ENCODE measurements at places on chromosomes 16 and 17.

DNA sequence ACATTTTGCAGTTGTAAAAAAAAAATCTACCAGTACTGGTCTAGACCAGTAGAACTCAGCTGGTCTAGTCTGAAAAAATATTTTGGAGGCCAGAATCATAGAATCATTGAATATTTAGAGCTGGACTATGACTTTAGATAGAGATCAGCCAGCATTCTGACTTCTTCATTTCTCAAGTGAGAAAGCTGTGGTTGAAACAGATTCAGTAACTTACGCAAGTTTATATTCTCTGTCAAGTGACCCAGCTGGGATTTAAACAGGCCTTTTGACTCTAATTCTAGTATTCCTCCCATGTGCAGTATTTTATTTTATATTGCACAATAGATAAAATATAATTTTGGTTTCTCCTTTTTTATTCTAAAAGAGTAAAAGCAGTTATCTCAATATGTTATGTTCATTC is 4.9 kb downstream of the TNRC6A start:
- DNase-seq = no peak

DNA sequence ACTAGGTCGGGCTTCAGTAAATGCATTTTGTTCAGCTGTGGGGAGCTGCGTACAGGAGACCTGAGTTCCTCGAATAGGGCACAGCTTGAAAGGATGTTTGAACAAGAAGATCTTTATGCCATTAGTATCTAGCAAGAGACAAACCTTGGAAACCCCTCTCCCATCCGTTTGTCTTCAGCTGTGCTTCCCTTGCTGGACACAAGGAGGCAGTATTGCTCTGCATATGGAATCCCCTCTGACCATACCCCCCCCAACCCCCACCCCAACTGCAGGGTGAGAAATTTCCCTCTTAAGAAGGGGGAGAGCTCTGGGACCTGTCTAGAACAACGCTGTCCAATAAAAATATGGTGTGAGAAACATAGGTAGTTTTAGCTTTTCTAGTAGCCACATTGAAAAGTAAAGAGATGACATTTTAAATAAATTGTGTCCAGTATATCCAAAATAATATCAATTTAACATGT is 1.6 kb downstream of the MRM1 start:
- DNase-seq = peak; percentile 65

DNA sequence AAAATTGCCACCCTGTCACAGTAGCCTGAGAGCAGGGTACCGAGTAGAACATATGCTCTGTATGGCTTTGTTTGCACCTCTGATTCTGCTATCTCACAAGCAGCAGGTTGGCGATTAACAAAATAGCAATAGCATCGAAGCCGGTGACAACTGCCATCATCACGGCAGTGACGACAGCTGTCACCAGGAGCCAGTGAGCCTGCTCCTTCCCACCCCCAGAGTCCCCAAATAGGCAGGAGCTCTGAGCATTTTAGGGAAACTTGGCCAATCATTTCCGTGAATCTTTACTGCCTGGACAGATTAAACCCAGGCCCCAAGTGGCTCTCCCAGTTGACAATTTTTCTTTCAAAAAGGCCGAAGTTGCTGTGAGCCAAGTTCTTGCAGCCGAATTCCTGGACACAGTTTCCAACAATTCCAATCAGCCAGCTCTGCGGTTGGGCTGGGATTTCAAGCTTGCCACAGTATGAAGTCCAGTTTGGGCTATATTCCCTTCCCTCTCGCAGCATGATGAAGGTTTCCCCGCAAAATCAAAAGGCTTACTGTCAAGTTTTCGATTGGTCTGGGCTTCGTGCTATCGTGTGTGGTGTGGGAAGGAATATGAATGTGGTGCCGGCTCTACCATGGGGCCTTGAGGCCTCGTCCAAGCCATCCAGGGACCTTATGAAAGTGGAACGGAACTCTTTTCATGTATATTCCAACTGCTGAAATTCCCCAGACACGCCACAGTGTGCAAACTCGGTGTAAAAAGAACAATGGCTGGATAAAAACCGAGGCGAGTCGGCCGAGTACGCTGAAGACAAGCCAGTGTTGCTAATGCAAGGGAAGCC is 186.6 kb downstream of the C16orf78 start:
- no peak for DNase-seq

GRCh38 chr17:3900646-3901045 is 7.8 kb upstream of the CAMKK1 start:
- DNase-seq = no peak

DNA sequence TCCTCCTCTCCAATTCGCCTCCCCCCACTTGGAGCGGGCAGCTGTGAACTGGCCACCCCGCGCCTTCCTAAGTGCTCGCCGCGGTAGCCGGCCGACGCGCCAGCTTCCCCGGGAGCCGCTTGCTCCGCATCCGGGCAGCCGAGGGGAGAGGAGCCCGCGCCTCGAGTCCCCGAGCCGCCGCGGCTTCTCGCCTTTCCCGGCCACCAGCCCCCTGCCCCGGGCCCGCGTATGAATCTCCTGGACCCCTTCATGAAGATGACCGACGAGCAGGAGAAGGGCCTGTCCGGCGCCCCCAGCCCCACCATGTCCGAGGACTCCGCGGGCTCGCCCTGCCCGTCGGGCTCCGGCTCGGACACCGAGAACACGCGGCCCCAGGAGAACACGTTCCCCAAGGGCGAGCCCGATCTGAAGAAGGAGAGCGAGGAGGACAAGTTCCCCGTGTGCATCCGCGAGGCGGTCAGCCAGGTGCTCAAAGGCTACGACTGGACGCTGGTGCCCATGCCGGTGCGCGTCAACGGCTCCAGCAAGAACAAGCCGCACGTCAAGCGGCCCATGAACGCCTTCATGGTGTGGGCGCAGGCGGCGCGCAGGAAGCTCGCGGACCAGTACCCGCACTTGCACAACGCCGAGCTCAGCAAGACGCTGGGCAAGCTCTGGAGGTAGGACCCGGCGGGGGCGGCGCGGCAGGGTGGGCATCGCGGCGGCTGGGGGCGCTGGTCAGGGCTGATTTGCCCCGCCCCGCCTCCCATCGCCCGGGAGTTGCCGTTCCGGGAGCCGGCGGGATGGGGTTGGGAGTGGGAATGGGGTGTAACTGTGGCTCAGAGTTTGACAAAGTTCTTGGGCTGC is 567 bp downstream of the SOX9 start:
- peak; percentile 70 for DNase-seq

- no peak for DNase-seq
These were observed 3.2 kb upstream of the FOXL1 start for GRCh38 chr16:86575095-86575685.

GRCh38 chr17:36533935-36534839 is 481 bp downstream of the MYO19 start:
- peak; percentile 86 for DNase-seq

- DNase-seq = no peak
These were observed 89.1 kb downstream of the CDK5R1 start for GRCh38 chr17:32575852-32576251.

DNA sequence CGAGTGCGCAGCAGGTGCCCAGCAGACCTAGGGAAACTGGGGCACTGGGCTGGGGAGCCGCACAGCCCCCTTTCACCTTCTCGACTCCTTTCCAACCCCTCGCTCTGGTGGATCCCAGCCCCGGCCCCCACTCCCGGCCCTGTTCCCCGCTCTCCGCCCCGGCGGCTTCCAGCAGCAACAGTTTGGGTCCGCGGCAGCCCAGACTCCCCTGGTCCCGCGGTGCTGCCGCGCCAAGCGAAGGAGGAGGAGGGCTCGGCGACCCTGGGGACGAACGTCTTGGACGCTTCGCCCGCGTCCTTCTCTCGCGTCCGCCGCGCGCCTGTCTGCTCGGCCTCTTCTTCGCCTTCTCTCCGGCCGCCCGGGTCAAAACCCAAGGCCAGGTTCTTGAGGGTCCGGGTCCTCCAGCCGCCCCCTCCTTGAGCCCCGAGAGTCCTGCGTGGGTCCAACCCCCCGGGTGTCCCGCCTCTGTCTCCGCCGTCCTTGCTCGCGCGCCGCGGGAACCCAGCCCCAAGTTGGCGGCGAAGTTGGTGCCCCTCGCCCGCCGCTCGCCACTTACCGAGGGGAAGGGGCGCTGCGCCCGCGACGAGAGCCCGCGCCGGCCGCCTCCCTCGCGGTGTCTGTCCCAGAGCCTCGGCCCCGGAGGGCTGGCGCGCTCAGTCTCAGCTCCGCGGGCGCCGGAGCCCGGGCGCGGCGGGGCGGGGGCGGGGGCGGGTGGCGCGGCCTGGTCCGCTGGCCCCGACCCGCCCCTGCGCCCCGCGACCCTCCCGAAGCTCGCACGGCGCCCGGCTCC is 1.4 kb upstream of the GRIN2C start:
- no peak for DNase-seq

- peak; percentile 81 for DNase-seq
These were observed 1.4 kb upstream of the SLC22A31 start for GRCh38 chr16:89201439-89202377.

- no peak for DNase-seq
These were observed 30.8 kb downstream of the GPR139 start for GRCh38 chr16:20042848-20043247.

- DNase-seq = no peak
These were observed 1.5 kb downstream of the ATXN7L3 start for GRCh38 chr17:44197980-44198720.

GRCh38 chr17:56130026-56130425 is 23.2 kb upstream of the ANKFN1 start:
- no peak for DNase-seq

DNA sequence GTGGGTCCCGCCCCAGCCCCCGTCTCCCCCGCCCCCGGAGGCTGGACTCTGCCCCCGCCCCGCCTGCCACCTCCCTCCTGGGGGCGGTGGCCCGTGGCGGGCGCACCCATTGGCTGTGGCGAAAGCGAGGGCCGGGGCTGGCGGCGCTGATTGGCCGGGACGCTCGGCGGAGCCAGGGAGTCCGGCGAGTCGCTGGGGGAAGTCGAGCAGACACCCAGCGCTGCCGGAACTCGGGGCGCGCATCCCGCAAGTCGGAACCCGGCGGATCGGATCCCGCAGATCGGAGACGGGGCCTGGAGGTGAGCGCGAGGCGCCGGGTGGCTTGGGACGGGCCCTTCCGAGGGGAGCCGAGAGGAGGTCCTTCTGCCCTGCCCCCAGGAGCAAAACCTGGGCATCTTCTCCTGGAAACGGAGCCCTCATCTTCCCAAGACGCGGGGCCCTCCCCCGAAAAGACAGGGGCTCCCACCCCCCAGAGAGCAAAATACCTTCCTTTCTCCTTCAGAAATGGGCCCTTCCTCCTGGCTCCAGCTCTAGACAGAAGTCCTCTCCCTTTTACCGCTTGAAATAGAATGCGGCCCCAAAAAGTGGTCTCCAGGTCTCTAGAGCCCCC is at the start of gene ABAT:
TSS of gene ABAT (plus strand) at position 205 of the 610 bp plus-strand sequence. CDS start 61,123 bp downstream, outside the sequence.
- peak; percentile 94 for DNase-seq

DNA sequence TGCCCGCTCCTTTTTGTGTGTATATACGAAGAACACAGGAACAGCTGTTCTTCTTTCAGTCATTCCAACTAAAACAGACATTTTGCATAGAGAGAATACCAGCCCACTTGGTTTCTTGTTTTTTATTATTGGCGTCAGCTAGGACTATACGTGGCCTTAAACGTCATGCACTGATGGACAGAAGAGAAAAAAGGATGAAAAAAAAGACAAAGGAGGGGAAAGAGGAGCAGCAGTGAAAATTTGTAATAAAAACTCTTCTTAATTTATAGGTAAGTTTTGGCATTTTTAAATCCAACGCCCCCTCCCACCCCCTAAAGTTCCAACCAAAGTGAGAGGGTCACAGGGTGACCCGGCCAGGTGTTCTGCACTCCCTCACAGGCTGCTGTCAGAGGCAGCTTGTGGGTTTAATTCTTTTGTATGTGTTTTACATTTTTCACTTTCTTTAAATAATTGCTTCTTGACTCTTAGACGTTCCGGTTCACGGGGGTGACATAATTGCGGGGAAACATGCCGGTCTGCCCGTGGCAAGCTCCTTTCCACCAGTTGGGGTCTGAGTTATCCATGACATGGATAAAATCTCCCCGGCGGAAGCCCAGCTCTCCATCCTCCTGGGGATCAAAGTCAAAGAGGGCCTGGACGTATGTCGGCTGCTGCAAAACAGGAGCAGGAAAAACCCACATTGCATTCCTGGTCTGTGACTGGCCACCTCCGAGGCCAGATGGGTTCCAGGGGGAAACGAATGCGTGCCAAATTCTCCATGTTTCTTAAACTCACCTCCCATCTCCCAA is 30.9 kb upstream of the SLC25A19 start:
- DNase-seq = no peak

- DNase-seq = no peak
These were observed 5.2 kb upstream of the TMEM235 start for GRCh38 chr17:78226055-78226758.

- DNase-seq = no peak
These were observed 671 bp upstream of the CD300C start for GRCh38 chr17:74546586-74546985.

DNA sequence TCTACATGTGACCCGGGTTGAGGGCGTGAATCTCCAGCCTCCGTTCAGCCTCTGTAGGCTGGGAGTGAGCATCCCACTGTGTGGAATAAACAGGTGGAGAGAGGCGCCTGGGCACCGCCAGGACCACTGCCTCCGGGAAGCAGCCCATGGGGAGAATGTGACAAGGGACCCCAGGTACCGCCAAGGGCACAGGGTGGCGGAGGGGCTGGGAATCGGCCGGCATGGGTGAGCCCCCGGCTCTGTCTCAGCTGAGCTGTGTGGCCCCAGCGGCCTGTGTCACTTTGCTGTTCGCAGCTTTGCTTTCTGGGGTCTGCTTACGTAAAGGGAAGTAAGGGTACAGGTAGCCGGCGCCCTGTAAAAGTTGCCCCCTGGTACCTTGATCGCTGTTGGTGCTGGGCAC is 11.5 kb downstream of the GSE1 start:
- DNase-seq = no peak

DNA sequence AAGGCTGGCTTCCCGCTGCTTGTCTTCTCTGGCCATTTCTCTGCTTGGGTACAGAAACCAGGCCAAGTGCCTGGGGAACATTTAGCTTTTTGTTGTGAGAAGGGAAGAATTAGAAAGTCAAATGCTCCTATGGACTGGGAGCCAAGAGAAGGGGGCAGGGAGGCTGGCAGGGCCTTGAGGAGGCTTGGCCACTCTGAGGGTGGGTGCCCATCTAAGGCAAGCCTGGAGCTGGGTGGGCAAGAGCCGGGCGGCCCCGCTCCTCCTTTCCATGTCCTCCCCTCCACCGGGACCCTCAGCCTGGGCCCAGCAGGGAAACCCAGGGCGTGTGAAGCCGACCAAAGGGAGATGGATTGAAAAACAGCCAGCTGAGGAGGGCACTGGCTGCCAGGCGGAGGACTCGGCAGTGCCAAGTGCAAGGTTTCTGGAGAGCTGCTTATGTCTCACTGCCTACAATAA is 69.4 kb downstream of the NTN1 start:
- DNase-seq = no peak

DNA sequence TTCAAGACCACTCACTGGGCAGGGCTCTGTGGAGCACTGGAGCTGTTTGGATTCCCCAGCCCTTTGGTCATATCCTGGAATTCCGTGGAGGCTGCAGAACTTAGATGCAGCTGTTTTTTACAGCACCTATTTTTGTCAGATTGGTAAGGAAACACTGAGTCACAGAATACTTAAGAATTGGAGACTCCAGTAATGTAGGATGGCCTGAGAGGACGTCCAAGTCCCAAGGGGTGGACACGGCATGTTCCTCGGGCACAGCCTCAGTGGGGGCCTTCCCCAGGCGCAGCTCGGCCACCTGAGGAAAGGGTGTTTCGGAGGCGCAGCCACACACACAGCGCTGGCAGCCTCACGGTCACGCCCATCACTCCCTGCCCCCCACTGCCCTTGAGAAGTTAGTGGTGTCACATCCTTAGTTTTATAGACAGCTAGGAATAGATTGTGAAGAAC is 14.8 kb downstream of the PLD6 start:
- DNase-seq = no peak

Measured in large intestine (tissue), 12 donors.